ENCODE measurements at places on chromosomes 1 and 21.

DNA sequence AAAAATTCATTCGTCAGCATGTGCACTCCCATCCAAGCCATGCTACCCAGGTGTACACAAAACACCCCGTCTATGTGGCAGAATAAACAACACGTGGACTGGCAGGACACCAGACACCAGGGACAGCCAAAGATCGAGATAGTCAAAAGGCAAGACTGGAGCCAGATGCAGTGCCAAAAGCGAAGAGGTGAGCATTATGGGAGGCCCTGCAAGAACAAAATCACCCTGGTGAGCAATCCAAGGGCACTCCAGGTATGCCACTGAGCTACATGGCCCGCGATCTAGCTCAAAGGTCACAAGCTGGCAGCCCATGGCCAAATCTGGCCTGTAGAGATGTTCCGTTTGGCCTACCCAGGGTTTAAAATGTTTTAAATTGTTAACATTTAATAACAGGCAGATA, 33.7 kb downstream of the PLPP3 start:
- no peak overlapping the region for H3K4me3 ChIP-seq
- peaks cover 98% of the 10 kb centered on the region for H3K4me1 ChIP-seq
- no peak overlapping the region for H3K27ac ChIP-seq
- no peak for DNase-seq
- H3K27me3 ChIP-seq: no peaks in the 10 kb centered on the region

DNA sequence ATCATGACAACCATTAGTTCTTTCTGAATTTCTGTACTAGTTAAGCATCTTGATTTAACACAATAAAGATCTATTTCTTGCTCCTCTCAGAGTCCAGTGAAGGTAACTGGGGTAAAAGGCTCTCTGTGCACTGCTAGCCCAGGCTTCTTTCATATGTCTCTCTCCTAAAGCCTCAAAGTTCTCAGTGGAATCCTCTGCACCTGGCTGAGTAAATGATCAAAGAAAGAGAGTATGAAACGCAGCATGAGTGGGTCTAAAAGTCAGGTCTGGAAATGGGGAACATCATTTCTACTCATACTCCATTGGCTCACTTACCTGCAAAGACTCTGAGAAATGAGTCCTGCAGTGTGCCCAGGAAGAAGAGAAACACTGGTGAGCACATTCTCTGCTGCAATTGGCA, 418.5 kb downstream of the PTPRC start:
- no peak overlapping the region for H3K27ac ChIP-seq
- H3K27me3 ChIP-seq: no peaks in the 10 kb centered on the region
- H3K4me3 ChIP-seq: no peak overlapping the region
- H3K36me3 ChIP-seq: no peaks in the 10 kb centered on the region

GRCh38 chr1:27912429-27912828, 22.4 kb upstream of the SMPDL3B start:
- H3K36me3 ChIP-seq: no peaks in the 10 kb centered on the region
- no peak for DNase-seq
- no peaks in the 10 kb centered on the region for H3K27me3 ChIP-seq
- peaks cover 8% of the 10 kb centered on the region for H3K4me1 ChIP-seq

- no peaks in the 10 kb centered on the region for H3K27me3 ChIP-seq
- no peak overlapping the region for H3K27ac ChIP-seq
- no peak overlapping the region for H3K4me3 ChIP-seq
- H3K4me1 ChIP-seq: peaks cover 76% of the 10 kb centered on the region
- no peak for DNase-seq
- H3K36me3 ChIP-seq: no peaks in the 10 kb centered on the region
Measured at GRCh38 chr1:203632941-203633340, 6.3 kb downstream of the ATP2B4 start.

DNA sequence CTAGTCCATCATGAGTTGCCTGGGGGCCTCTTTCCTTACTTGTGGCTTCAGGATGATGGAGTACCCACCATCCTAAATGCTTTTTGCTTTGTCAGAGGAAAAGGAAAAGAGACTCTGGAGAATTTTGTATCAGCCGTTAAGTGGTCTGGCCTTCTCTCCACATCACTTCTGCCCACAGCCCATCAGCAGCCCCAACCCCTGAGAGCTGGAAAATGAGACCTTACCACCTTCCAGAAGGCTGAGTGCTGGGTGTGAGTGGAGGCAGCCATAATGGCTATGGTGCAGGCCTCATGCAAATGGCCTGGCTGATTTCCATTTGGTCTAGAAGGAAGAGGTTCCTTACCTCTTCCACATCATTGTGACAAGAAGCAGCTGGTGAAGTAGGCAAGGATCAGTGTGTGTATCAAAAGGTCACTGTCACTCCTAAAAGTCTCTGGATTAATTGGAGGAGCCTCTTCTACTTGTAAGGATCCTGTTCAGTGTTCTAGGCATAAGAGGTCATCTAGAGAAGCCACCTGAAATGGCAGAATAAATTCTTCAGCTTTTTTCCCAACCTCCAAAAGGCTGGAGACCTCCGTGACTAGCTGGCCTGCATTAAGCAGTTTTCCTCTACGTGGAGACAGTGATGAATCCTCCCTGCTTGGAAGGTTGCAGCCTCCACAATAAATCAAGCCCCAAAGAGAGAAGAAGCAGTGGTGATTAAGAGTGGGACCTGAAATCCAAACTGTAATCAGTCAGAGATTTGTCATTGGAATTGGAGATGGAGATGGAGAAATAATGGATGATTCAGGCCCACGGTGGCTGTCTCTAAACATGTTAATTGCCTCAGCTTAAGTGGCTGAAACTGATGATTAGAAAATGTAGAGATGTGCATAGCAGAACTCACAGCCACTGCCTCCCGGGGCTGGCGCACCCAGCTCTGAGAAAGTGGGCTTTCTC, 111.5 kb downstream of the CNIH3 start:
- no peak for DNase-seq
- peak overlapping the region; percentile 72 for H3K27ac ChIP-seq

DNA sequence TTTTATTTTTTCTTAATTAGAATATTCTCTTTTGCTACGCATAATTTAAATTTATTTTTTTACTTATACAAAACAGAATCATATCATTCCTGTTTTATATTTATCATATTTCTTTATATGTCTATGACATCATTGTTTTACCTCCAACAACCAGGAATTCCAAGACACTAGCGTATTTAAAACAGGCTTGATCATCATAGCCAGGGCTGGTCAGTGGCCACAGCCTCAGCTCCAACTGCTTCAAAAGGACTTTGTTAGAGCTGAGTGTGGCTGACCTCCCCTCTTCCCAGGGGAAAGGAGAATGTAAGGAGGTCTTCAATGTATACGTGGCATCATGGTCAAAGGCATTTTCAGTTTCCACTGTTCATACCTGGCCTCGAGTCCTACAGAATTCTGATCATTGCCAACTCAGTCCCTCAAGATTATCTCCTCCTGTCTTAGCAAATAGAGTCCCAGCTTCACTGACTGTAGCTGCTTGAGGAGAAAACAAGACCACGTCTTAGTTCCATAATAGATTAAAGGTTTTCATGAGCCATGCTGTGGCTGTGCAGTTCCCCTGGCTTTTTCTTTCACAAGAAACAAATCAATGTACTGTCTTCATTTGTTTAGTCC, 444.0 kb downstream of the PTPRC start:
- no peak for DNase-seq
- no peak overlapping the region for H3K27ac ChIP-seq
- no peaks in the 10 kb centered on the region for H3K4me1 ChIP-seq
- no peak overlapping the region for H3K4me3 ChIP-seq
- H3K27me3 ChIP-seq: no peaks in the 10 kb centered on the region

DNA sequence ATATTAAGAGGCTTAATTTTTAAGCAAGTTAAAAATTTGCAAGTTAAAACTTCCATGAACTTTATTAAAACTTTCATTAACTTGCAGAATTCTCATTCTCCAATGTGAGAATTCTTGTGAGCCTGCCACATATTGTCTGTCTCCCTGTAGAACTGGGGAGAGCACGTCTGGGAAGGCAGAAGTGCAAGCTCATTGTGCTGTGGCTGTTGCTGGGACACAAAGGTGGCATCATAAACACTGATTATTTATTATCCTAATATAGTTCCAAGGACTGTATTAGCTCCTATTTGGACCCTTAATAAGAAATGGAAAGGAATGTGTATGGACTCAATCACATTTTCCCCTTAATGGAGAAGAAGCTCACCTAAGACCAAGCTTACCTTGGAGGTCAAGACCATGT, 68.7 kb upstream of the MROH9 start:
- DNase-seq: no peak
- no peak overlapping the region for H3K27ac ChIP-seq
- no peak overlapping the region for H3K4me3 ChIP-seq
- H3K27me3 ChIP-seq: no peaks in the 10 kb centered on the region
- H3K36me3 ChIP-seq: no peaks in the 10 kb centered on the region
- no peaks in the 10 kb centered on the region for H3K4me1 ChIP-seq

- H3K4me3 ChIP-seq: peak overlapping the region; percentile 59
- peak overlapping the region; percentile 78 for H3K27ac ChIP-seq
- DNase-seq: no peak
- no peaks in the 10 kb centered on the region for H3K27me3 ChIP-seq
- peaks cover 19% of the 10 kb centered on the region for H3K4me1 ChIP-seq
Measured at GRCh38 chr1:27391511-27392095, 819 bp upstream of the GPR3 start.

DNA sequence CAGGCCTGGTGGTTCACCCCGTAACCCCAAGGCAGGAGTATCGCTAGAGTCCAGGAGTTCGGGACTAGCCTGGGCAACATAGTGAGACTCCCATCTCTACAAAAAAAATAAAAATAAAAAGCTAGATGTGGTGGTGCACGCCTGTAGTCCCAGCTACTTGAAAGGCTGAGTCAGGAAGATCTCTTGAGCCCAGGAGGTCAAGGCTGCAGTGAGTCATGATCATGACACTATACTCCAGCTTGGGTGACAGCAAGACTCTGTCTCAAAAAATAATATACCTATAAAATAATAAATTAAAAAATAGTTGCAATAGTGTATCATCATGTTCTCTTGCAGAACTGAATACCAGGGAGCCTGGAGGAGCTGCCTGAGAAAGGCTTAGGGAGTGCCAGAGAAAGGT, 19.9 kb upstream of the TMEM39B start:
- no peaks in the 10 kb centered on the region for H3K27me3 ChIP-seq
- H3K36me3 ChIP-seq: no peaks in the 10 kb centered on the region
- DNase-seq: no peak

Measured in vagina (tissue), 2 donors.